Effector CD4-positive, alpha-beta T cell (primary cell): ENCODE measurements at places on chromosomes 3 and 15.

DNA sequence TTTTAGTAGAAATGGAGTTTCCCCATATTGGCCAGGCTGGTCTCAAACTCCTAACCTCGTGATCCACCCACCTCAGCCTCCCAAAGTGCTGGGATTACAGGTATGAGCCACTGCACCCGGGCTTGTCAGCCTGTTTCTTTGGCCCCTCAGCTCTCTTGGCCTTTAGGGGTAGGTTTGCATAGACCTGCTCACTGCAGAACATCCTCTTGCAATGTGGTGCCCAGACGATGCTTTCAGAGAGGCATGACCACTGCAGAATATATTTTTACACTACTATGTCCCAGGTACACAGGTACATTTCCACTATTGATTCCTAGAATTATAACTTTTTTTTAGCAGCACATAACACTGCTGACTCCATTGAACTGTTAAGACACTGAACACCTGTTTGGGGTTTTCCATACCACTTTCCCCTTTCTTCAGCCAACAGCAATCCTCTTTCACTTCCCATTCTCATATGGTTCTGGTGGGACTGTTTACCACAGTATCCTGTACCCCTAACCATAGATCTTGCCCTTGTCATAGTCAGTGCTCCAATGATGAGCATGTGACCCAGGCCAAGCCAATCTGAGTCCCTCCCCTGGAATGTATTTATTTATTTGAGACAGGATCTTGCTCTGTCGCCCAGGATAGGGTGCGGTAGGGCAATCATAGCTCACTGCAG is 21.1 kb downstream of the CCDC32 start:
- DNase-seq = no peak

- no peak for DNase-seq
Measured at GRCh38 chr3:37054370-37054769, 61.1 kb downstream of the MLH1 start.

DNA sequence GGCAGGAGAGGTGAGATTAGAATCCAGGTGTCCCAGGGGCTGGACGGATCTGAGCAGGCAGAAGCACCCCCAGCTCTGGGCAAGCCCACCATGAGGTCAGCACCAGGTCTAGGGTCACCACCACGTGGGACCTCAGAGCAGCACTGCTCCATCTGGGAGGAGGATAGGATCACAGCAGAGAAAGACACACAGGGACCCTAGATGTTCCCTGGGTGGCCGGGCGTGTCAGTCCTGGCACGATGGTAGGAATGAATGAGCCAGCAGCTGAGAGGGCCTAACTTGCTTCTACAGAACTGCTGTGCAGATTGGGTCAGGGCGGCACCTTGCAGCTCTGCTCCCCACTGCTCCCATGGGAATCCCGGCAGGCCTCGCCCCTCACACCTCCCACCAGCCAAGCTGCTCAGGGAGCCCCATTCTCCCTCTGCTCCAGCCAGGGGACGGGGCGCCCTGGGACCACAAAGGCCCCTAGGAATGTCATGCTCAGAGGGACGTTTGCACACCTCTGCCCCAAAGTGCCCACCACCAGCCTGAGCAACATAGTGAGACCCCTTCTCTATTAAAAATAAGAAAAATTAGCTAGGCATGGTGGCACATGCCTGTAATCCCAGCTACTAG is 66.3 kb downstream of the ZNF445 start:
- no peak for DNase-seq

DNA sequence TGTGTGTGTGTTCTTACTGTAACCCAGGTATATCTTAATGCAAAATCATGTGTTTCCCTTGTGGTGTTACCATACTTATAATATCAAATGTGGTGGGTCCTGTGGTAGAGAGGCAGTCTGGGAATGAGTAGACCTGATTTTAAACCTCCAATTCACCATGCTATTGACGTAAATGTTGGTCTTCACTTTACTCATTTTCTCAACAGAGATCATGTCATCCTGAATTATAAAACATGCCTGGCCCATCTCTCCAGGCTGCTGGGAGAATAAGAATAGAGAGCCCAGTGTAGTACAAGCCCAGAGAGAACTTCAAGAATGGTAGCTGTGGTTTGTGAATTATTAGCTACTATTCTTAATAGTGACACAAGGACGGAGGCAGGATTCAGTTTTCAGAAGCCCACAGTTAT is 88.1 kb downstream of the MBNL1 start:
- no peak for DNase-seq

DNA sequence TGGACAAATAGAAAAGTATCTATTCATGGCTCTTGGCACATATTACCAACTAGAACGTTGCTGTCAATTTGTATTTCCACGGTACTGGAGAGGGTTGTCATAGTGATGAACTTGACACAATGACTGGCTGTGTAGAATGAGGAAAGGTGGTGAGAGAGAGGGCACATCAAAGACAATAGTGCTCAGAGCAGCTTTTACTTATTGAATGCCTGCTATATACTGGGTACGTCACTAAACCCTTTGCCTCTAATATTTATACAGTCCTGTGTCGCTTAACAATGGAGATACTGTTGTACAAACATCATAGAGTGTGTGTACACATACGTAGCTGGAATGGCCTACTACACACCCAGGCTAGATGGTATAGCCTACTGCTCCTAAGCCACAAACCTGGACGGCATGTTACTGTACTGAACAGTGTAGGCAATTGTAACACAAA is 8.3 kb downstream of the TMPRSS7 start:
- no peak for DNase-seq

DNA sequence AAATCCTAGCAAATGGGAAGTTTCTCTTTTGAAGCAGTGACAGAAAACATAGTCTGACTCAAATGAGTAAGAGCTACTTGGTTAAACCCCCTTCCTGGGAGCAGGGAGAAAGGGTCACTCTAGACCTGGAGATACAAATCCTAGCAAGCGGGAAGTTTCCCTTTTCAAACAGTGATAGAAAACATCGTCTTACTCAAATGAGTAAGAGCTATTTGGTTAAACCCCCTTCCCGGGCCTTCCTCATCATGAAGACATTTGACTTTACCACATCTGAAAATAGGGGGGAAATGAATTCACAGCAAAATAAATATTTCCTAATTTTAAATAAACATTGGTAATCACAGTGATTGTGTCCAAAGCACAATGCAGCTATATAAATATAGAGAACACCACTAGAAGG is 79.2 kb downstream of the FOXB1 start:
- DNase-seq = no peak

DNA sequence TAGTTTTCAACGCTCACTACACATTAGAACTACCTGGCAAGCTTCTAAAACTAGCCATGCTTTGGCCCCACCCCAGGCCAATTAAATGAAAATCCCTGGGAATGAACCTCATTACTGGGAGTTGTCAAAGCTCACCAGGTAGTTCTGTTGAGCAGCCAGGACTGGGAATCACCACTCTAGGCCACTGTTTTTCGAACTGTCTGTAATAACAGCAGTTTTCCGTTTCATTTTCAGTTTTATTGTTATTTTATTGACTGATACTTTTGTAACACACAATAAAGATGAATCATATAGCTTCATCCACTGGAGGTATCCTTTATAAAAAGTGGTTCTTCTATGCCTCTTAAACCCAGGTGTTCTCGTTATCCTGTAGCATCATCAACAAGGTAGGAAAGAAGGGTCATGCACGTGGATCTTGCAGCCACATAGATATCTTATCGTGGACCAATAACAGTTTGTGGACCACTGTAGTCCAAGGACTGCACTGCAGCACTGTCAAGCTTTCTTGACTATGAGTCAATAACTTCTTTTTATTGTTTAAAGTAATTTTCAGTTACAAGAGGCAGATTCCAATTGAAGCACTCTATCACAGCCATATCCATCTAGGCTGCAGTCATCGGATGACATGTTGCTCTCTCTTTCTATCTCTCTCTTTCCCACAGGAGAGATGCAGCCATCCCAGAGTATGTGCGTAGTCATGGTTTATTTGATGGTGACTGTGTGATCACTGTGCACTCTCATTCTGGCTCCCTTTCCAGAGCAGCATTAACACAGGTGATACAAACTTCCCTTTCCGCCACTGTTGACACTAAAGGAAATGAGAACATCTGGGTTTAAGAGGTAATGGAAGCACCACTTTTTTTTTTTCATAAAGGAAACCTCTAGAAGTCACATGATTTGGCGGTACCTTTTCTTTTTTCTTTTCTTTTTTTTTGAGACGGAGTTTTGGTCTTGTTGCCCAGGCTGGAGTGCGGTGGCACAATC is 39.0 kb upstream of the BLM start:
- no peak for DNase-seq

DNA sequence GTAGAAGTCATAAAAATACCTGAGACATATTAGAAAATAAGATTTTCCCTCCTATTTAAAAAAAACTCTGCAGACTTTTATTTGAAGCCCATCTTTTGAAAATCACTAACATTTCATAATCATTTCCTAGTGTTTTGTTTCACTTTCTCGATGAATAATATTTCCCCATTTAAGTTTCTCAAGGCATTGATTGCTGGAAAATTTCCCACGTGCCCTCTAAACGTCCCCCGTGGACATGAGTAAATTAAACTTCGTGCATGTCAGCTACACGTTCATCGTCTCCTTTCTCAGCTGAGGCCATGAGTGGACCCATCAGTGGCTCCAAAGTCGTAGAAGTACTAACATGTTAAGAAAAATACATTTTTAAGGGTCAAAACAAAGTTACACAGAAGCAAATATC is 2.0 kb upstream of the TM2D3 start:
- DNase-seq = no peak

GRCh38 chr15:57019496-57020160 is 101.2 kb downstream of the TCF12 start:
- DNase-seq = no peak

- DNase-seq = no peak
Measured at GRCh38 chr15:38668898-38669391, 104.3 kb upstream of the RASGRP1 start.

- no peak for DNase-seq
Measured at GRCh38 chr3:69309814-69310213, 76.1 kb downstream of the FRMD4B start.

DNA sequence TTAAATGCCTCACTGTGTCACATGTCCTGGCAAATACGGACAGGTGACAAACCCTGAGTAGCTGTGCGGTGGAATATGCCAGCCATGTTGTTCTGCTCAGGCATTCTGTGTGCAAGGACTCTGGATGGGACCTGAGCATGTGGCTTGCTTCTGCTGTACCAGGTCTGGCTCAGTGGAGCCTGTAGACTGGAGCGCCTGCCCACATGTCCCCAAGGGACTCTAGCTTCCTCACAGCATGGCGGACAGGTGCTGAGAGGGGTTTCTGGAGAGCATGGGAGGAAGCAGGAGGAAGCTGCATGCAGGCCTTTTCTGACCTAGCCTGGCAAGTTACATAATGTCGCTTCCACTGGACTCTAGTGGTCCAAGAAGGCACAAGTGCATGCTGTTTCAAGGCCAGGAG is 96.3 kb downstream of the PLXNA1 start:
- DNase-seq = no peak

- DNase-seq = no peak
Measured at GRCh38 chr15:68633231-68634121, 54.7 kb downstream of the CORO2B start.

GRCh38 chr3:177122183-177122856 is 75.0 kb downstream of the TBL1XR1 start:
- no peak for DNase-seq

DNA sequence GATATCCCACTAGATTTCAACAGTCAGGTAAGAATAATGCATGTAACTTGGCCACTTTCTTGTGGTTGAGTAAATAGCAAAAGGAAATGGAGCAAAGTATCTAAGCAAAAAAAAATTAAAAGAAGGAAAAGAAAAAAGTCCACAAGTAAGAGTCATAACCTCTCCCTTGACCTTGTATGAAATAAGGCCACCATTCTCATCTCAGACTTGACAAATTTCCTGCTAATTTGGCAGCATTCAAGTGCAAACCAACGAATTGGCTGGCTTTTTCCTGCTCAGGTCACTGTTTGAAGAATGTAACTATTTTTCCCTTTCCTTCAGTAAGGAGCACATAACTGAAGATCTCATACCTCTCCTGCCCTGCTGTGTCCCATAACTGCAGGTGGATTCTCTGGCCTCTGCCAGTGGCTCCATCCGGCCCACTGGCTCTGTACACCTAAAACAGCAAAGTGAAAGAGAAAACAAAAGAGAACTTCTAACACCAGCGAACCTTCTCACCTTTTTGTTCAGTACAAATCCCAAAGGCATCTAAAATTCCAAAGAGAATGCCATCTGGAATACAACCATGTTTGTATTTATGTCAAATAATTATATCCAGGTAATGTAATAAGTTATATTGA is 33.4 kb upstream of the RSL24D1 start:
- DNase-seq = no peak

GRCh38 chr3:24196526-24196925 is 251.4 kb downstream of the NR1D2 start:
- DNase-seq = no peak

DNA sequence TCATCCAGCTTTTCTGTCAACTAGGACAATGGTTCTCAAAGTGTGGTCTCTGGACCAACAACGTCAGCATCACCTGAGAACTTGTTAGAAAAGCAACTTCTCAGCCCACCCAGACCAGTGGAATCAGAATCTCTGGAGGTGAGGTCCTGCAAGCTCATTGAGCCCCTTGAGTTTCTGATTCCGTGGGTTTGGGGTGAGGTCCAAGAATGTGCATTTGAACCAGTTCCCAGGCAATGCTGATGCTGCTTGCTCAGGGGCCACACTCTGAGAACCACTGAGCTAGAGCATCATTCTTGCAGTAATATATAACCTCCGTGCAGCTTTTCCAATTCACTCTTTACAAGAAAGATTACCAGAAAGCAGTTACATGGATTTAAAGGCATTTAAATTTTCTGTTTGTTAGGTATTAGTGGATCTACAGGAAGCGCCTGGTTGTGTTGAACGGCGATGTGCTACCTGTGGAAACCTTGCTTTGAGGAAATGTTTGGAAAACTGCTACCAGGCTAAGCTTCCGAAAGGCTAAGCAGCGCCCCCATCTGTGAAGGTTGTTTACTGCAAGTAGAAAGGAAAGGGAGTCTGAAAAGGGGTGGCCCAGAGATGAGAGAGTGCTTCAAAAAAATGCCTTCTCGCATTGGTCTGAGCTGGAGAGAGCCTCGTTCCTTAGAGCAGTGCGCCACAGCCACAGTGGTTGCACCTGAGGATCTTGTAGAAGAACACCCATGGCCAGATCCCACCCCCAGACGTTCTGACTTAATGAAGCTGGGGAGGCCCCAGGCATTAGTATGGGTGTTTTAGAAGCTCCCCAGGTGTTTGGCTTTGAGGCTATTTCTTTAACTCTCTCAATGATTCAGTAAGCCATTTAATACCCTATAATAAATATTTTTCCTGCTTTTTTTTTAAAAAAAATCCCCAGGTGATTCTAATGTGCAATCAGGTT is 50.0 kb downstream of the RLBP1 start:
- peak; percentile 14 for DNase-seq
